ENCODE measurements at places on chromosomes 3 and 15.
A peak's percentile ranks its signal among the peaks of the same experiment; 100 is the strongest.

- no peak for DNase-seq
Observed at GRCh38 chr15:90665288-90666134, 51.6 kb upstream of the BLM start.

GRCh38 chr3:112302150-112302830, 8.3 kb upstream of the SLC9C1 start:
- no peak for DNase-seq

GRCh38 chr3:53486961-53487654, 7.3 kb upstream of the CACNA1D start:
- no peak for DNase-seq

DNA sequence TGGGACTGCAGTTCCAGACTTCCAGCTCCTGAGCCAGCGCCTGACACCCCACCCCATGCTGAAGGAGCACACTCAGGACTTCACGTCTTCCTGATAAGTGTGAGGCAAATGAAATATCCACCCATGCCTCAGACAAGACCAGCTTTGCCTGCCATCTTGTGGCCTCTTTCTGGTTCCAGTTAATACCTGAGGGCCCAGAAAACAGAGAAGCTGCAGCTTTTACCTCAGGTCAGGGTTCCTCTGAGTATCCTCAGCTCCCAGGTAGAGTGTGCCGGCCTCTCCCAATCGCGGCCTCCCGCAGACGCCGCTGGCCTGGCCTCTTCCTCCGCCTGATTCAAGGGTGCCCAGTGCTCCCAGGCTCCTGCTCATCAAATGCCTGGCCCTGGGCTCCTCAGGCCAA, 5.1 kb upstream of the KLHL6 start:
- peak; percentile 17 for DNase-seq

DNA sequence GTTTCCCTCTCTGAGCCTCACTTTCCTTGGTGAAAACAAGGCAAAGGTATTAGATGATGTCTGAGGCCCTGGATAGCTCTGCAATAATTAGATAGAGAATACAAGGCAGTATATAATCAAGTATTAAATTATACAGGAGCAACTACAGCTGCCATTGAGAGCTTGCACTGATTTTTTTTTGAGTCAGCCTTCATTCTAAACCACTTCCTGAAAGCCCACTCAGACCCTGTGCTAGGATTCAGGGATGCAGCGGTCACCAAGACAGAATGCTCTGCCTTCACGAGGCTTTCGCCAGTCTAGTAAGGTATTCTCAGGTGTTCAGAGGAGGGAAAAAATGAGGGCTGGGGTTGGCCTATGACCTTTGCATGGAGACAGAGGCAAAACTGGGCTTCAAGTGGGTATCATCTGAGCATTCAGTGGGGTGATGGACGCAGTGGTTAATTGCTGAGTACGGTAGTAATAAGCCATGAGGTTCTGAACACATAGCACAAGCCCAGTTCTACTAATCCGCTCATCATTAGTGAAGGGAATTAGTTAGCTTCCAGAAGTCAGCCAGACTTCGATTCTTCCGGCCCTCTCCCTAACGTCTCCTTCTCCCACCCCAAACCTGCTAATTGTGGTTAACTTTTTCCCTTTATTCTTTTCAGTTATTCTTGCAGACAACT, 3.6 kb downstream of the VGLL4 start:
- DNase-seq, result no peak

GRCh38 chr15:54250326-54250725, 272.1 kb downstream of the UNC13C start:
- no peak for DNase-seq

All from GF-D8 (cell line).